NCI-H460 (cell line): ENCODE measurements at places on chromosomes 11 and 22.

DNA sequence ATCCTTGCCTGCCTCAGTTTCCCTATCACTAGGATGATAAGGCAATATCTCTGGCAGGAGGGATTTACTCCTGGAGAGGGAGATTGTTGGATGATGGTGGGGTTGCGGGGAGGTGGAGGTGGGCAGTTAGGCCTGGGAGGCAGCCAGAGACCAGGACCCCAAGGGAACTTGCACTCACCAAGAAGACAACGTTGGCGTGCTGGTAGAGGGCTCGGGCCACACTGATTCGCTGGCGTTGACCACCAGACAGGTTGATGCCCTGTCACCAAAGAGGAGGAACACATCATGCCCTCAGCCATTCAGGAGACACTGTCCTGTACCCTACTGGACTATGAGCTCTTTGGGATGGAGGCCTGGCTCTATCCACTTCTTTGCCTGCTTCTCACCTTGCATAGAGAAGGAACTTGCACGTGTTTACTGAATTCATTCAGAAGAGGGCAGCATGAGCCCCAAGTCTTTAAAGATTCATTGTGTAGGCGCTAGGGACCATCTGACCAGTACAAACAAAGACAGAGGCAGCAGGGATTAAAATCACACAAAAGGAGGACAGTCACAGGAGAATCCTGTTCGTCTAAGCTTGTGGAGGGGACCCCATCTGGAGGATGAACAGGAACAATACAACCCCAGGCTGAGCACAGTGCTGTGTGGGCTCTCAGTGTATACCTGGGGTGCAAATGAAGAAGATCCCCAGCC, 24.2 kb upstream of the KCNJ11 start:
- no peak for DNase-seq

DNA sequence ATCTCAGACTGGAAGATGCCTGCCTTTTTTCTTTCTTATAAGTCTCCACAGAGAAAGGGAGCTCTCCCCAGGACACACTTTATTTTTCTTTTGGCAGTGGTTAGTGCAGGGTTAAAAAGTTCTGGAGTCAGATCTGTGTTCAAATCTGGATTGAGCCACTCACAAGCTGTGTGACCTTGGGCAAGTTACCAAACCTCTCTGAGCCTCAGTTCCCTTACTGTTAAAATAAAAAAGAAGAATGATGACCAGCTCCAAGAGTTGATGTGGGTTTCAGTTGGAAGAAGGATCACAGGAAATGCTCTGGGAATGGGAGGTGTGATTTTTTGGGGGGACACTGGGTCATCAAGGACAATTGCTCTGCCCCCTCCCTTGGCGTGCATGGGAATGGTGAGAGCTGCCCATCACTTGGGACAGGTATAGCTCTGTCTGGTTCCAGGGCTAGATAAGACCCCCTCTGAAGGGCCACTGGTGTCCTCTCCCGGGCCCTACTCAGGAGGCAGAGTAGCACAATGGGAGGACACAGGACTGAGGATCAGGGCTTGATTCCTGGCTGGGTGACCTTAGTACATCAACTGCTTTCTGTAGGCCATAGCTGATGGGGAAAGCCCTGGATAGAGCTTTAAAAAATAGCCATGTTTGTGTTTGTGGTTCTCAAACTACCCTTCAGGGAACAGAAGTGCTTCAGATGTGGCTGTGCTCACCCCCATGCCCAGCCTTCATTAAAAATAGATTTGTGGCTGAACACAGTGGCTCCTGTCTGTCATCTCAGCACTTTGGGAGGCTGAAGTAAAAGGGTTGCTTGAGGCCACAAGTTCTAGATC, 228.3 kb downstream of the MIAT start:
- DNase-seq: no peak

DNA sequence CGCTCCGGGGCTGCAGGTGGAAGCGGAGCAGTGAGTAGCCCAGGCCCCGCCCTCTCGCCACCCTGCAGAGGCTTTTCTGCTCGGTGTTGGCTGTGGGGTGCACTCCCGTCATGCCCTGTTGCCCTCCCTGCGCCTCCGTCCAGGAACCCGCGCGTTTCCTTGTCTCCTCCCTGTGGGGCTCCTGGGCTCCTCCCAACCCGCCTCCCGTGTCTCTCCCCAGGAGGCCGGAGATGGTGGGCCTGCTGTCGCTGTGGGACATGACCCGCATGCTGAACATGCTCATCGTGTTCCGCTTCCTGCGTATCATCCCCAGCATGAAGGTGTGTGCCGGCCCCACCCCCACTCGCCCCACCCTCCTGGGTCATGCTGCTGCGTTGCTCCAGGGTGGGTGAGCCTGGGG, 32.4 kb downstream of the TPCN2 start:
- no peak for DNase-seq

GRCh38 chr11:83945976-83946375, 659.8 kb upstream of the CCDC90B start:
- DNase-seq: no peak

DNA sequence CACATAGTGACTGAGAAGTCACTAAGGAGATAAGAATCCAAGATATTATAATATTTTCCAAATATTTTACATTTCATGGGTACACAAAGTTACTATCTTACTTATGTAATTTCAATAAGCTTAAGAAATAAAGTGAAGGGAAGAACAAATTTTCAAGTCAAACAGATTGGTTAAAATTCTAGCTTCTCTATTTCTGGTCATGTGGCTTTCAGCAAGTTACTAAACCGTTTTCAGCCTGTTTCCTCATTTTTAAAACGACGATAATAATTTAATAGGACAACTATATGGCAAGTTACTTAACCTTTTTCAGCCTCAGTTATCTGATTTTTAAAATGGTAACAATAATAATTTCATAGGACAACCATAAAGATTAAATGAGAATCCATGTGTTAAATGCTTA, 15.6 kb downstream of the DCUN1D5 start:
- DNase-seq: no peak

GRCh38 chr11:61473370-61474012, 35.1 kb upstream of the LRRC10B start:
- no peak for DNase-seq

DNA sequence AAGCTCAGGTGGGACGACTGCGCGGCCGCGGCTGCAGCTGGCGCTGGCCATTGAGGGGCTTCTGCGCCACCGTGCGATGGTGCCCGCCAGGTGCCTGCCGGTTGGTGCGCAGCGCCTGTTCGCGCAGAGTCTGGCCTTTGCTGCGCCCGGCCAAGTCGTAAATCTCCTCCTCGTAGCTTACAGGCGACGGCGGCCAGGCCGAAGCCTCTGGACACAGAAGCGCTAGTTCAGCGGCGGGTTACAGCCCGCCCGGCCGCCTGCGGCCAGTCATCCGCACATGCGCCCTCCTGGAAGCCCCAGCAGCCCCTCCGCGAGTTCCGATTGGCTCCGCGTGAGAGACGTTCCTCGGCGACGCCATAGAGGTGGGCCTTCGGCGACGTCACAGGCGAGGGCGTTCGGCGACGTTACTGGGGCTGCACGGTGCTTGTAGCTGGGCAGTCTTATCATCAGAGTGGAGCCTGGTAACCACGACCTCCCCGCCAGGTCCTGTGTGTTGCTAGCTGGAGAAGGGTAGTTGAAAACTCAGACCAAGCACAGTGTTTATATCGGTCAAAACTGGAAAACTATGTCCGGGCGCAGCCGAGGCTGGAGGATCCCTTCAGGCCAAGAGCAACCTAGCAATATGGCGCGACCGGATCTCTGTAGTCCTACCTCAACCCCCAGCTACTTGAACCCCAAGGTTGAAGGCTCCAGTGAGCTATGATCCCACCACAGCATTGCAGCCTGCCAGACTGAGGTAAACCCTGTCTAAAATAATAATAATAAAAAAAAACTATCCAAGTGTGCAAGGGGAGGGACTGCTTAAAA, 265.7 kb downstream of the OR4C45 start:
- DNase-seq: no peak

DNA sequence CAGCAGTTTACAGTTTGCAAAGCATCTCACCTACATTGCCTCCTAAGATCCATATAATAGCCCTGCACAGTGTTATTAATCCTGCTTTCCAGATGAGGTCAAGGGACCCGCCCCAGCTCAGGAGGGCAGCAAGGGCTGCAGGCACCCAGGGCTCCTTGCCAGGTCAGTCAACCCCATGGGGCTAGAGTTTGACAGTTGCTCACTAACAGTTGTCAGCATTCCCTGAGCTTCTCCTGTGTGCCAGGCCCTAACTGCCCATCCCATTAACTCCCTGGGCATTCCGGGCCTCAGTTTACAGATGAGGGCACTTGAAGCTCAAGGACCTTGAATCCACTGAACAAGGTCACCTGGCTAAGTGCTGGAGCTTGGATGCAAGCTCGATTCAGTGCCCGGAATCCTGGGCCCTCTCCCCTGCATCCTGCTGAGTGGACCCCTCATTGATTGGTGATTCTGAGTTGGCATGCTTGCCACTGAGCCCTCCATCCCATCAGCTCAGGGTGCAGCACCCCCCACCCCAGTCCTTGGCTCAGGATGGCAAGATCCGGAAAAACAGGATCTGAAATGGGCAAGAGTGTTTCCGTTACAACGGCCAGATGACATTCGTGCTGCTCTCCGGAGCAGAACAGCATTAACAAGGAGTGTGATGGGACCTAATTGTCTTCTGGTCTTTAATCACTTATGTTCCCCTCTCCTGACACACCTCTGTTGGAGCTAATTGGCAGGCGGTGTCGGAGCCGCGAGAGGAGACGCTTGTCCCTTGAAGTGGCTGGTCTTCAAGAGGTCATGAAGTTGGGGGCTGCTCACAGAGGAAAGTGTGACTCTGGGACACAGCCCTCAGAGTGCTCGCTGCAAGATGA, 87.4 kb upstream of the SHISAL1 start:
- DNase-seq: no peak

DNA sequence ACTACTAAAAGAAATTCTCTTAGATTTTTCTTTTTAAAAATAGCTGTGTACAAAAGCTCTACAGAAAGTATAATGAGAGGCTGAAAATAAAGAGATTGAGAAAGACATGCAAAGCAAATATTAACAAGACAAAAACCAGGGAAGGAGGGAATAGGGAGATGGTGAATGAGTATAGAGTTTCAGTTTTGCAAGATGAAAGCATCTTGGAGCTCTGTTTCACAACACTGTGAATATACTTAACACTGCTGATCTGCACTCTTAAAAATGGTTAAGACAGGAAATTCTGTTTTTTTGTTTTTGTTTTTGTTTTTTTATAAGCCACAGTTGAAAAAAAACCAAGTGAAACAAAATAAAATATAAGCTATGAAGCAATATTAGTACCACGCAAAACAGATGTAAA, 5.5 kb downstream of the TMEM218 start:
- no peak for DNase-seq

DNA sequence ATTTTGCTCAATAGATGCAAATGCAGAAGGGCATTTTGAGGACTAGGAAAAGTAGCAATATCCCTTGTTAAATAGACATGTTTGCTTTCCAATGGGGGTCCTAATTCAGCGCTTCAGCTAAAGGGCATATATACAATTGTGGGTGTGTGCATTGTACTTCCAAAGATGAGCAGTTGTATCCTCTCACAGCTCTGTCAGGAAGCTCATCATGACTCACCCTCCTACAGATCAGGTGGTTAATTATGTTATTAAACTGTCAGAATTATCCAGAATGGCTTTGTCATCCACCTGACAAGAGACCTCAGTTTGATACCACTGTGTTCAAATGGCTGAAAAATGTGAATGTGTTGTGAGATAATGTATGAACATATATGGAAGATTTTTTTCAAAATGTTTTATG, 252.2 kb upstream of the MTNR1B start:
- no peak for DNase-seq

GRCh38 chr22:45731798-45732495, 60.3 kb downstream of the ATXN10 start:
- no peak for DNase-seq

DNA sequence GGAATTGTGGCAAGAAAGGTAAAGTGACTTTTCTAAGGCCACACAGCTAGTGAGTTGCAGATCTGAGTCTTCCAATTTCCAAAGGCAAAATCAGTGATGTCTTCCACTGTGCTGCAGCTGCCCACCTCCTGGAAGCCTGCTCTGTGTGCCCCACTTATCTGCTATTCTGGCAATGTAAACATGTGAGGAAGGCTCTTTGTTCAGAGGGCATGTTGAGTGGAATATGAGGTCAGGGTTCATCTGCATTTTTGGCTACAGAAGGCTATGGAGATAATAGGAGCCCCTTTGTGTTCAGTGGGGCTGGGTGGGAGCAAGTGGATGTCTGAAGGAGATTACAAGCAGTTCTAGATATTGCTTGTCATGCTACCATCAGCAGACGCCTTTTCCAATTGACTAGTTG, 396.2 kb downstream of the BUD13 start:
- DNase-seq: no peak
